ENCODE measurements at places on chromosomes 13 and 19.
A peak's percentile ranks its signal among the peaks of the same experiment; 100 is the strongest.

GRCh38 chr19:7120499-7120898, 51.0 kb downstream of the ZNF557 start:
- no peak for DNase-seq

DNA sequence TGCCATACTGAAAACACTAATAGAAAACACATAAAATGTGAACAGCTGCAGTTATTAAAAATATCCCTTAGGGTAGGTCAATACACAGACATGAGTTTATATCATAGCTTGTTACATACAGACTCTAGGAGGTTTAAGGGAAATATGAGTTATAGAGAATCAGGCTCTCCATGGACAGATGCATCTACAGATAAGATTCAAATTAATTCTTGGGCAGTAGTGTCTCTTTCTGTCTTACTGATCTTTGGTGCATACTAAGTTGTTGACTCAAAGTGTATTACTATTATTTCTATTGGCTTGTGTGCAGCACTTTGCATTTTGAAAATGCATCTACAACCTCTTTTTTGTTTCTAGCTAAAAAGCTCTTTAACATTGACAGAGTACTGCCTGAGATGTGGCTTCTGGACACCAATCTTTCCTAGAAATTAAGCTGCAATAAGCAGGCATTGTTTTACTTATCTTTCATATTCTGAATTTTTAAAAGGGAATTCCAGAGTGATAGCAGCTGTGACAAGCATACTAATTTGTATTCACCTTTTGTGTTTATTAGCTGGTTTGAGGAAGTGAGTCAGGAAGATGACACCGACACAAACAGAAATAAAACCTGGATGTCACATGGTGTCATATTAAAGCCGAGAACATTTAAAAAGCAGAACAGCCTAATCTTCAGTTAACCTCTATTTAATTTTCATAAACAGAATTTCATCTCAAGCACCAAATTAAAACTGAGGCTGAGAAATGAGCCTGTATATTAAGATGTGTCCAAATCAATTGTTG, 399.0 kb downstream of the PCDH9 start:
- DNase-seq, result no peak

- DNase-seq, result no peak
Measured at GRCh38 chr13:100108913-100109507, 20.1 kb downstream of the PCCA start.

DNA sequence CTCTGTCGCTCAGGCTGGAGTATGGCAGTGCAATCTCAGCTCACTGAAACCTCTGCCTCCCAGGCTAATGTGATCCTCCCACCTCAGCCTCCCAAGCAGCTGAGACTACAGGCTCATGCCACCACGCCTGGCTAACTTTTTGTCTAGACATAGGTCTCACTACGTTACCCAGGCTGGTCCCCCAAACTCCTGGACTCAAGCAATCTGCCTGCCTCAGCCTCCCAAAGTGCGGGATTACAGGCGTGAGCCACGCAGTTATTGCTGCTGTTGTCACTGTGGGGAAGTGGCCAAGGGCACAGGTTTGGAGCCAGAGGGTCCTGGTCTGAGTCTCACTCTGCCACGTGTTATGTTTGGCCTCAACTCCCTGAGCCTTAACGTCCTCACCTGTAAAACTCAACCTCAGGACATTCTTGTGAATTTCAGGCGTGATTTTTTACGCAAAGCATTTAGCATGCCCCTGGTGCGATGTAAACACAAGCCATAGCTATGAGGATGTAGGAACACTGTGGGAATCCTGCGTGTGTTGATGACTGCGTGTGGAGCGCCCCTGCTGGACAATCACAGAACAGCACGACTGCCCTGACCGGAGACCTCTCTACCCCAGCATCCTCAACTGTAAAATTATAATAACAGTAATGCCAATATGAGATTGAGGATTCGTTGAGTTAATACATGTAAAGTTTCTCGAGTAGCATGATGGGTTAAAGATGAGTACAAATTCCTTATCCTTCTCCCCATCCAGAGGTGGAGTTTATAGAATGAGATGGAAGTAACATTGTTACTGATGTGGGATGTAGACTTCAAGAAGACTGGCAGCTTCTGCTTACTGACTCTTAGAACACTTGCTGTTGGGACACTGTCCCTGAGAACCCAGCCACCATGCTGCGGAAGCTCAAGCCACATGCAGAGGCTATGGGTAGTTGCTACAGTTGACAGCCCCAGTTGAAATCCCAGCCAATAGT, 41.8 kb upstream of the PNMA8B start:
- DNase-seq, result no peak

GRCh38 chr13:114049026-114049425, 75.2 kb upstream of the C13orf46 start:
- DNase-seq, result no peak

- no peak for DNase-seq
Measured at GRCh38 chr19:18704054-18704453, 20.6 kb downstream of the CRTC1 start.

GRCh38 chr13:113657851-113658741, at the start of gene ATP4B:
Gene ATP4B (minus strand): TSS chr13:113658198. CDS start chr13:113658144, 54 bp downstream.
- DNase-seq, result no peak

DNA sequence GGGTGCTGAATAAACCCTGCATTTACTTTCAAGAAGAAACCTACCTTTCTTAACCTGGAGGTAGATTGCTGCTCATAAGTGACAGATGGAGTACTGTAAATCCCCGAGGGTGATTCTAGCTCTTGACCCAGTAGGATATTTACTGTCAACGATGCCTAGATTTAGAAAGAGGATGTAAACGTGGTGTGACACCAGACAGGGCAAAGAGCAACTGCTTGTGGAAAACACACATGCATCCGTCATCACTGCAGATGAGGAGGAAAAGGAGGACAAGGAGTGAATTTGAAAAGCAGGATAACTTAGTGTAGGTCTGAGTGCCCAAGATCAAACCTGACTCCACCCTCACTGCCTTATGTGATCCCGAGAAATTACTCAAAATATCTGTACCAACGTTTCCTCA, 9.8 kb upstream of the CLN5 start:
- DNase-seq, result no peak

DNA sequence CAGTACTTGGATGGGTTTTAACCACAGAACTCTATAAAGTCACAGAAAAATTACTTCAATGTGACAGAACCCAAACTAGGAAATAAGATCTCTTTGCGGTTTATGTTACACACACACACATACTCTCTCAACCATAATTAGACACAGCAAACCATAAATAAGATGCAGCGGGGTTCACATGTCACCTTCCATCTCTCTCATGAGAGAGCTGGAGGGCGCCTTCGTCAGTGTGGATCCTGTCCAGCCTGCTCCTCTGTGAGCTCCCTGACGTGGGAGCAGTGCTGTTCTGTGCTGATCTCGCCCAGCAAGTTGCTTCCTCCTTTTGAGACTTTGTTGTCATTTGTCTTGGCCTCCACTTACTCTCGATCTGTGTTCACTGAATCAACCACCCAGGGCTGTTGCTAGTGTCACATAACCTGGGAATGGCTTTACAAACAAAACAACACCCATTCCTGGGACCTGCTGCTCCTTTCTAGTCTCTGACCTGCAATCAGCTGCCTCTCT, 204.9 kb upstream of the KL start:
- no peak for DNase-seq

DNA sequence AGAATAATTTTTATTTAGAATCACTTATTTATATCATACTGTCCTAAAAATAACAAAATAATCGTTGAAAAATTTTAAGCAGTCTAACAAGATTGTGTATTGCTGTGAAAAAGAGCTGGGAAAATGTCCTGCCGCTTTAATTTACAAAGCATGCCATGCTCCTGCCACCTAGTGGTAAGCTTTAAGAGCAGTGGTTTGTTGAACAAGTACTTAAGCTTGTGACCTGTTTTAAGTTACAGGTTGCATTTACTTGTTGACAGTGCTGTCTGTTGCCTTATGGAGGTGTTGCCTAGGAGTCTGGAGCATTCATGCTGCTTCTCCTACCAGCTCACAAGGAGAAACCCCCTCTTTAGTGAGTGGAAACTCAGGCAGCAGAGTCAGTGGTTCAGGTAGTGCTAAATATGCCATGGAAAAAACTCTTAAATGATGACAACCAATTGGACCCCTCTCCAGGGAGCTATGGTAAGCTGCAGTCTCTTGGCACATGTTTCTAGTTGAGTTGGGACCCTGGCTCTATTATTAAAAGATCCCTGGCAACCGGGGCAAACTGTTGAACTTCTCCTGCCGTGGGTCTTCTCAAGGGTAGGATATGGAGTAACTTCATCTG, 68.4 kb downstream of the SPATA13 start:
- peak; percentile 60 for DNase-seq

- DNase-seq, result no peak
Measured at GRCh38 chr19:29655648-29656335, 9.5 kb upstream of the PLEKHF1 start.

GRCh38 chr13:99406799-99407201, 94.5 kb upstream of the TM9SF2 start:
- DNase-seq, result no peak

GRCh38 chr19:4477034-4477801, 5.1 kb downstream of the HDGFL2 start:
- no peak for DNase-seq

DNA sequence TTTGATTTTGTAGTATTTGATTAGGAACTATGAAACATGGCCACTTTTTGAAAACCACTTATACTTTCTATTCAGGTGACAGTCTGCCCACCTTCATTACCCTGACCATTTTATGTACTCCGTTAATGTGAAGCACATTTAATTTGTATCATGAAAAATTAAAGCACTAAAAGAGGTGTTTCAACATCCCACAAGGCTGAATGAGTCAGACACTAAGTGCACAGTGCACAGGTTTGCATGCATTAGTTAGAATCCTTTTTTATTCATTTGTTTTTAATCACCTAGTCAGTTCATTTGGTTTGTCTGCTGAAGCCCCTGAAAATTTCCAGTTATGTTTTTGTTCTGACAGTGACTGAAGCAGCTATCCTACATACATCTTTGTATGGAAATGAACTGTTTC, 271.0 kb downstream of the SLITRK5 start:
- DNase-seq, result no peak

DNA sequence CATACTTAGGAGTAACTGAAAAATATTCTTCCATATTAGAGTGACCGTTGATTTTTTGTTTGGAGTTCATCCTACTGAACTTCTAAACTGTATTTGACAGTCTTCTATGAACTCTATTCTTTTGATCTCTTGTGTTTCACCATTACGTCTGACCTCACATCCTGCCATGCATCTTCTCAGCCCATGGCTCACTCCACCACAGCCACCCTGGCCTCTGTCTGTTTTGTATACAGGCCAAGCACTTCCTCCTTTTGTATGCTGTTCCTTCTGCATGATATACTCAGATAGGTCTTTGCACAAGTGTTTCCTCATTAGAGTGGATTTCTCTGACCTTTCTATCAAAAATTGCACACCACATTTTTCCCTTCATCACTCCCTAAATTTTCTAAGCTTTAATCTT, 119.9 kb downstream of the MAB21L1 start:
- DNase-seq, result no peak

DNA sequence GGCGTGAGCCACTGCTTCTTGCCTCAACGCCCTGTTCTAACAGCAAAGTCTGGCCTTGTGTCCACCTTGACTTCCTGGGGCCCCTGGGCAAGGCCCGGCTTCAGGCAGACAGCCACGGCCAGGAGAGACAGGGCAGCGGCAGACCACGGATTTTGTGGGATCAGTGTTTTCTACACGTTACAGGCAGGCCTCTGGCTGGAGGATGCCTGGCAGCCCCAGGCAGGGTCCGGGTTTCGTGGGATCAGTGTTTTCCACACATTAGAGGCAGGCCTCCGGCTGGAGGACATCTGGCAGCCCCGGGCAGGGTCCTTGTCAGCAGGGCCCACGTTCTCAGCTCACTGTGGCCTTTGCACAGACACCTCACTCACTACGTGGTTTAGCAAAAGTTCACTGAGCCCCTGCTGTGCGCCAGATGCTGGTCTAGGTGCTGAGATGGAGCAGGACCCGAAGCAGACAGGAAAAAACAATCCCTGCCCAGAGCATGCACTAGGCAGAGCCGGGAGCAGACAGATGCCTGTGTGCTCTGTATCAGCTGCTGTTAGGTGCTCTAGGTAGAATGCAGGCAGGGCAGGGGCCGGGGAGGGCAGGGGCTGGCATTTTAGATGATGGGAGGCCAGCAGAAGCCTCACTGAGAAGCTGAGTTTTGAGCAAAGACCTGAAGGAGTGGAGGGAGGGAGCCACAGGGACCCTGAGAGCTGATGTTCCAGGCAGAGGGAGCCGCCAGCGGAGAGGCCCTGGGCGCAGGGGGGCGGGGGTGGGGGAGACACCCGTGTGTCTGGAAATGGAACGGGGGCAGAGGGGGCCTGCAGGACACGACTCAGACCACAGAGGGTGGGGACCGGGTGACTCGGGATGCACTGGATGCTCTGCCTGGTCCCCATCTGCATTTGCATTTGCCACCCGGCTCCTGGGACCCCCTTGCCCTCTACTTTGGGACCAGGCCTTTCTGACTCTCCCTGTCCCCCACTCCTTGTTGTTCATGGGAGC, 25.0 kb upstream of the NCCRP1 start:
- DNase-seq, result no peak

- no peak for DNase-seq
Measured at GRCh38 chr19:55082020-55082851, 6.6 kb downstream of the EPS8L1 start.

All from NCI-H2081 (cell line).